ENCODE measurements at places on chromosomes 6 and 20.

DNA sequence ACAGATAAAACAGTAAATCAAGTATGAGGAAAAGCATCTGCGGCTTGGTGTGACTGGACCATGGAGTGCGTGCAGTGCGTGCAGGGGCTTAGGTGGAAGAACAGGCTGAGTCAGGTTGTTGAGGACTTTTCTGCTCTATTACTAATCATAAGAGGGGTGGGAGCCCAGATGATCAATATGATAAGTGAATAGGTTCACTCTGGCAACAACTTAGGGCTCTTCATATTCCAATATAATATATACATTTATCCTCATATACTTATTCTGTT is 56.4 kb downstream of the PDE10A start:
- no peak for DNase-seq

- DNase-seq, result peak; percentile 92
Observed at GRCh38 chr6:143187238-143187923, 126.7 kb downstream of the AIG1 start.

DNA sequence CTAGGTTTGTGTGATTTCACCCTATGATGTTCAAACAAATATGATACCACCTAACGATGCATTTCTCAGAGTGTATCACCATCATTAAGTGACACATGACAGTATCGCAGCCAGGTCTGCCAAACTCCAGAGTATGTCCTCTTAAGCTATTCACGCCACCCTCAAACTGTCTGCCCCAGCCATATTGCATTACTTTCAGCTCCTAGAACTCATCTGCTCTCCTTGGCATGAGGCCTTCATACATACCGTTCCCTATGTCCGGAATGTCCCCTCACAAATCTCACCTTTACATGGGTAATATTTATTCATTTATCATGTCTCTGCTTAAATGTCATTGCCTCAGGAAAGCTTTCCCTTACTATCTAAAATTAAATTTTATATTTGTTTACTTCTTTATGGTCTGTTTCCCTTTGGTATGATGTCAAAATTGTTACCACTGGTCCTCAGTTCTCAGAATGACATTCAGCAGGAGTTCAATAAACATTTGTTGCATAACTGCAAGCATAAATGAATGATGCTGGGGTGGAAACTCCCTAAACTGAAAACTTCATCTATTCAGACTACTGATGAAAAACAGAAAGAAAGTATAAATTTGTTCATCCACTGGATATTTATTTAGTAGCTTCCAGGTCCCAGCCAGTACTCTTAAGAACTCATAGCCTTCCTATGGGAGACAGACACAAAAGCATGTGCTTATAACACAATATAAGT is 3.2 kb downstream of the SESN1 start:
- no peak for DNase-seq

DNA sequence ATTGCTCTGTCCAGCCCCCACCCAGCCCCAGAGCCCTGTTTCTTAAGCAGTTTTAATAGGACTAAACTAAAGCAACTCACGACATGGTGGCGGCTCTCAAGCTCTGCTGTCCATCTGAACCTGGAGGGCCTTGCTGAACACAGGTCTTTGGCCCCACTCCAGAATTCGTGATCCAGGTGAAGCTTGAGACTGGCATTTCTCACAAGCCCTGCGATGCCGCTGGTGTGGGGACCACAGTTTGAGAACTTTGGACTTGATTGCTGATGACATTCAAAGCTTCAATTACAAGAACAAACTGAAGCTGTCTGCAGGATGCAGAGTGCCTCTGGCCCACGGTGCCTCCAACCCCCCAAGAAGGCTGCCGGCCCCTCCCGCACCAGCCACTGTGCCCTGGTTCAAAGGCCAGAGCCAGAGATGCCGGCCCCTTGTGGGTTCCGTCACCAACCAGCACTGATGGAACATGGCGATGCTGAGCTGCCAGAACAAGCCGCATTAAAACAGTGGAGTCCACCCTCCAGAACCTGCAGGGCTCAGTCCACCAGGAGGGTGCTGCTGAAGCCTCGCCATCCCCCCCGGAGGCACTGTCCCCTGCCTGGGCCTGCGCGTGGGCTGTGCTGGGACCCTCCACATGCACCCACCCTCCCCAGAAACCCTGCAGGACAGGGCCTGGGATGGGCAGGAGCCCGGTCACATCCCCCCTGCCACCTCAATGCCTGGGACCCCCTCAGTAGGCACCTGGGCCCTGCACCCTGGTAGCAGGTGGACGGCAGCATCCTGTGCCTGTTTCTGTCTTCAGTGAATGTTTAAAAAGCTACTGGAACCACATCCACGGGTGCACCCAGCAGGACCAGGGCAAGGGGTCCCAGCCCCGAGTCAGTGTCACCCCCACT is 101.1 kb downstream of the PSMB1 start:
- DNase-seq, result no peak

DNA sequence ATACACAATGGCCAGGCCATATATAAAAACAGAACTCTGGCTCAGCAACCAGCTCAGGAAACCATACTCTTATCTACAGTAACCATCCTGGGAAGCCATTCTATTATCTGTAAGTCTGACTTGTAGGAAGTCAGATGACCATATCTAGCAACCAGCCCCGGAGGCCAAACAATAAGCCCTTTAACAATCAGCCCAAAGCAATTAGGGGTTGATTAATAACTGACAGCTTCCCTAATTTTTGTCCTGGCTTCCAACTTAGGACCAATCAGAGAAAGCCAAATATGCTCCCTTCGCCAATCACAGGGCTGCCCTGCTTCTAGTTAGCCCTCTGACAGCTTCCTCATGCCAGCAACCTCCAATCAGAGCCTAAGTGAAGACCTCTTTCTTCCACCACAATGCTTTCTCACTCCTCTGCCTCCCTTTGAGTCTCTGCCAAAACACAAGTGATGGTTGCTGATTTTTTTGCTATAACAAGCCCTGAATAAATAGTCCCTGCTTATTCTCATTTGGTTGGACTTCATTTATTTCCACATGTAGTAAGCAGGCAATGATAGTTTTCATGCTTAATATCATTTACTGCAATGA is 37.8 kb upstream of the STXBP5 start:
- DNase-seq, result no peak

GRCh38 chr6:158767709-158768108 is 51.5 kb downstream of the EZR start:
- DNase-seq, result no peak

DNA sequence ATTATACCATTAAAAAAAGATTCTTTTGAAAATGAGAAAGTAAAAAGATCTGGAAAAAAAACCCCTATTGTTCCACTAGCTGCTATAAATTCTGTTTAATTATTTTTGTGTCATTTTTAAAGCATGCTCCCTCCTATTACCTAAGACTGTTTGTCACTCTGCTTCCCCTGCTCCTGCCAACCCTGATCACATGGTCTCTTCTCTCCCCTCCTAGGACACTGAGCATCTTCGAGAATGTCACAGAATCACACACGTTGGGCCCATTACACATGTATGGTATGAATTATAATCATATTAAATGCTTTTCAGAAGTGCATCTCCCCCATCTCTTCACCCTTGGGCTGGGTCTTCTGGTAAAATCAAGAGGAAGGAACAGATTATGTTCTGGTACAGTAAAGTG is 6.2 kb downstream of the SNAP91 start:
- no peak for DNase-seq

DNA sequence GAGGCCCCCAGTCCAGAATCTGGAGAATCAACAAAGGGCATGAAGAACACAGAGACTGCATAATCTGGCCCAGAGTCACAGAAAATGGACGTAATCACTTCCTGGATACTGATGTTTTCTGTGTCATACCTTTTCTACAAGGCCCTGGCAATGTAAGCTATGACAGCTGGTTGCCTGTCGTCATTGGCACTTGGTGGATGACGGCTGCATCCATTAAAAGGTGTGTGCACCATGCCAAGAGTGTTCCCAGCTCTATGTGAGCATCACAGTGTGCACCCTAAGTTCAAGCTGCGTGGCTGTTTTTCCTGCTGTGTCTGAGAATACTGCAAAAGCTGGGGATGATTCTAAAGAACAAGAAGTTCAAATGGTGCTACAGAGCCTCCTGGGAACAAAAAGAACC is 275.2 kb upstream of the CNR1 start:
- DNase-seq, result no peak

DNA sequence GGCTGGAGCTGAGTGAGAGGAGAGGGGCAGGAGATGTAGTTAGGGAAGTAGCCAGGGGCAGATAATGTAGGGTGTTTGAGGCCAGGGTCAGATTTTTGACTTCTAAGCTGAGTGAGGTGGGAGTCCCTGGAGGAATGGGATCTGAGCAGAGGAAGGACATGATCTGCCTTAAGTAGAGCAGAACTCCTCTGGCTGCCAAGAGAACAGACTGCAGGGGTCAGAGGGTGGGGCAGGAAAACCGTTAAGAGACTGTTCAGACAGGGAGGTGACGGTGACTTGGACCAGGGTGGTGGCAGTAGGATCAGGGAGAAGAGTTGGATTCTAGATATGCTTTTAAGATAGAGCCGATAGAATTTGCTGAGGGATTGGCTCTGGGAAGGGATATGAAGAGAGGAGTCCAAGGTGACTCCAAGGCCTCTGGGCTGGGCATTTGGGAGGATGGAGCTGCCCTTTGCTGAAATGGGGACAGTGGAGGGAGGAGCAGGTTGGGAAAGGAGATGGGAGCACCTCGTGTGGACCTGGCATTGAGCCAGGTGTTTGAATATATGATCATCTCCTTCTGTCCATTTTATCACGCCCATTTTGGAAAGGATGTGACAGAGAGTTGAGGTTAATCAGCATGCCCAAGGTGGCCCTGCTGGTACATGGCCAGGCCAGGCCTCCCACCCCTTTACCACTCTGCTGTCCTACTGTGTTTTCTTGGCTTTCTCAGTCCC is 18.8 kb downstream of the EYA2 start:
- no peak for DNase-seq

DNA sequence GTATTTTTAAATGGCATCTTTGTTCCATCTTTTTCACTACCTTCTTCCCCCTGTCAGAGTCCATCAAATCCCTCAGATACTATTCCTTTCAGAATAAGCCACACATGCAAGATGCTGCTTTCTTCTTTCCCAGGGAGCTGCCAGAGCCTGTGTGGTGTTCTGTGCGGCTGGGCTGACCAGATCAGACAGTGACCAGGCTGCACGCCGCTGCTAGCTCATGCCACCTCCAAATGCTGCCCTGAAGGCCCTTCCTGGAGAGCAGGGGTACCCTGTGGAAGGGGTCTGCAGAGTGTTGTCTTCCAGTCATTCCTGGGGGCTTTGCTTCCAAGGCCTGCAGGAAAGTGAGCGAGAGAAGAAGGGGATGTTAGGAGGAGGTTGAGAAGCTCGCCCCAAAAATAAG is 179.1 kb upstream of the SUPT3H start:
- DNase-seq, result no peak

DNA sequence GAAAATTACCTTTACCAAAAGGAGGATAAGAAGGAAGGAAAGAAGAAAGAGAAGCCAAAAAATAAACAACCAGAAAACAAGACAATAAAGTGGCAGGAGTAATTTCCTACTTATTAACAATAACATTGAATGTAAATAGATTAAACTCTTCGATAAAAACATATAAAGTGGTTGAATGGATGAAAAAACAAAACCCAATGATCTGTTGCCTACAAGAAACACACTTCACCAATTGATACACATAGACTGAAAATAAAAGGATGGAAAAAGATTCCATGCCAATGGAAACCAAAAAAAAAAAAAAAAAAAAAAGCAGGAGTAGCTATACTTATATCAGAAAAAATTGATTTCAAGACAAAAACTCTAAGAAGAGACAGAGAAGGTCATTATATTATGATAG is 518.9 kb downstream of the BCKDHB start:
- DNase-seq, result no peak

- no peak for DNase-seq
Observed at GRCh38 chr20:36367907-36368799, 62.0 kb downstream of the DLGAP4 start.

DNA sequence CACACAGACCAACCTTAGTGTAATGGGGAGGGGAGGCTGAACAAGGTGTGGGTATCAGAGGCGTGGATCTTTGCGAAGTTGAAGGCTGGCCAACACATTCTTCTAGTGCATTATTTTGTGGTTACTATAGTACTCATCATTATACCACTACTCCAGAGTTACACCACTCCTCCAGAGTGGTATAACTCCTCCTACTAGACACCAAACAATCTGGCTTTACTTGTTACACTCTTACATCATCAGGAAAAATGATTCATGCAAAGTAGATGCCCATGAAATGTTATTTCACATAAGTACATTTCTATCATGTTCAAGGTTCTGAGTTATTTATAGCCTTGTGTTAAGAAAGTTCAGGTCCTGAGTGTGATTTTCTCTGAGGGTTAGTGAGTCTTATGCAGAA is 443.1 kb upstream of the OPRM1 start:
- no peak for DNase-seq

DNA sequence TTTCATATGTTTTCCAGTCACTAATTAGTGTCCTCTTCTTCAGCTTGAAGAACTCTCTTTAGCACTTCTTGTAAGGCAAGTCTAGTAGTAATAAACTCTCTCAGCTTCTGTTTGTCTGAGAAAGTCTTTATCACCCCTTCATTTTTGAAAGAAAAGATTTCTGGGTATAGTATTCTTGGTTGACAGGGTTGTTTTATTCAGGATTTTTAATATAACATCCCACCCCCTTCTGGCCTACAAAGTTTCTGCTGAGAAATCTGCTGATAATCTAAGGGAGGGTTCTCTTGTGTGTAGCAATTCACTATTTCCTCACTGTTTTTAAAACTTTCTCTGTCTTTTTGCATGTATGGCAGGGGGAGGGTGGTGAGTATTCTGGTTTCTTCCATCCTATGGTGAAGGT is 9.6 kb upstream of the WFDC11 start:
- no peak for DNase-seq

GRCh38 chr20:2032168-2032567 is 38.3 kb upstream of the PDYN start:
- DNase-seq, result no peak

DNA sequence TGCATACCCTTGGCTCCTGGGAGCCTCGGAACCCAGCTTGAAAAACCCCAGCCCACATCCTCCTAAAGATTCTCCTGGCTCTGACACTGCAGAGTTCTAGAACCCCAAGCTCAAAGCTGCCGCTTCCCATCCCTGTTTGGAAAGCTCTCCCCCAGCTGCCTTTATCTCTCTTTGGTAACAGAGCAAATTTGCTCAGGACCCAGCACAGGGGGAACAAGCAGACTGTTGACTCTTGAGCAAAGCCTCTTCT is 38.9 kb downstream of the HNF4A start:
- no peak for DNase-seq

DNA sequence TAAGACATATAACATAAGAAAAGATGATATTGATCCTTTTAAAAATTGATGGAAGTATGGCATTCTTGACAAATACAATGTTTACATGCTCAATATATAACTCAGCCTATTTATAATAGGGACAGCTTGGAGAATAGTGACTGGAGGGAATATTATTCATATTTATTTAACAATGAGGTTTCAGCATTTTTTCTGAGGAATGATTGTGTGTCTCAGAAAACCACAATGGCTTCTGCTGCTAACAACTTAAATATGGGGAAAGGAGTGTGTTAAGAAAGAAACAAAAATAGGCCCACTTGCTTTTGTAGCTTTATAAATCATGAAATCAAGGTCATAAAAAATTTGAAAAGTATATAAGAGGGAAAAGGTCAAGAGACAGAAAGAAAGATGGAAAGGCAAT is 163.2 kb upstream of the TBX18 start:
- no peak for DNase-seq

GRCh38 chr6:25026723-25027122 is 91.0 kb upstream of the RIPOR2 start:
- DNase-seq, result no peak
